MCF 10A (cell line): ENCODE measurements at places on chromosomes 2 and 18. TPM values are rescaled to one million over a fixed set of nuclear protein-coding genes. Genes with fewer than 3 reads are reported as not detected.

Gene PGAP1
- 7.4 and 8.6 TPM in 2 replicates for total RNA-seq

Gene RMC1
- 24.7 and 28.0 TPM in 2 replicates for total RNA-seq

Gene DPP4
- total RNA-seq: not detected in 2 replicates

Gene TRIM43
- total RNA-seq: not detected in 2 replicates

Gene SERPINB11
- not detected in 2 replicates for total RNA-seq

Gene SERPINB3
- total RNA-seq: 0.28 TPM in 1 of 2 replicates, not detected in the other

Gene MLPH
- total RNA-seq: 27.1 and 28.5 TPM in 2 replicates

Gene NLRC4
- total RNA-seq: 0.12 and 0.27 TPM in 2 replicates

Gene CYRIA
- 0.35 and 1.2 TPM in 2 replicates for total RNA-seq

Gene MYO7B
- not detected in 2 replicates for total RNA-seq

Gene CD28
- not detected in 2 replicates for total RNA-seq

Gene HDAC4
- total RNA-seq: 21.8 and 23.8 TPM in 2 replicates

Gene SCN3A
- total RNA-seq: not detected in 2 replicates

Gene KCNJ13
- not detected in 2 replicates for total RNA-seq

Gene ERICH2
- 7.2 and 22.4 TPM in 2 replicates for total RNA-seq

Gene KATNAL2
- total RNA-seq: 2.1 and 3.5 TPM in 2 replicates

Gene FRZB
- 0.09 and 0.20 TPM in 2 replicates for total RNA-seq
